ENCODE measurements at places on chromosomes 1 and 21.
A peak's percentile ranks its signal among the peaks of the same experiment; 100 is the strongest.

GRCh38 chr1:12056331-12056841 is 6.7 kb upstream of the TNFRSF8 start:
- DNase-seq, result no peak

DNA sequence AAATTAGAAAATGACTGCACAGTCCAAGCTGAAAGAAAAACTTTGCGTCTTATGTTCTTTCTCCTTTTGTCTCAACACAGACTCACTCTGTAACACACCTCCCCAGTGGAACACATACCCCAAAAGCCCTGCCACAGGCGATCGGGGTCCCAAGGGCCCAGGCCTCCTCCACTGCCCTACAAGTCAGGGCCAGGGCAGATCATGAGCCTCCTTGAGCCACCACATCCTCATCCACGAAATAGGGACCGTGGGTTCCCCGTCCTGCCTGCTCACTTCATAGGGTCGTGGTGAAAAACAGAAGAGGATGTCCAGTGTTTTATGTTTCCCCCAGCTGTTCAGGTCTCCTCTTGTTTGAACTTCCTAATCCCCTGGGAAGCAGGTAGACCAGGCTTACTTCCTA is 116.7 kb downstream of the KCNN3 start:
- no peak for DNase-seq

GRCh38 chr1:166590161-166590560 is 249.1 kb upstream of the POGK start:
- no peak for DNase-seq

- DNase-seq, result peak; percentile 89
Observed at GRCh38 chr21:37435120-37435519, 68.5 kb downstream of the DYRK1A start.

DNA sequence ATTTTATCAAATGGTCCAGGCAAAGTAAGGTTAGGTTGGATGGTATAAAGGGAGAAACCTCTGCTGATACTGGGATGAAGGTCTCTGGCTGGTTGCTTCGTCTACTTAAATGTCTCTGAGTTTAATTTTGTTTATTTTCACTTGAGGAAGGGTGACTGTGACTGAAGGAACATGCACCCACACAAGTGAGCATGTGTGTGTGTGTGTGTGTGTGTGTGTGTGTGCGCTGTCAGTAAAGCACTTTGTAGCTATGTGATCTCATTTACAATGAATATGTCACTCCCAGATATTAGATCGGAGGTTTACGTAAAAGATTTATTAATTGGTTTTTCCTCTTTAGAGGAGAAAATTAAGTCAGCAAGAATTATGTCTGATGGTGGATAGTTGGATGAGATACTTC is 4.4 kb downstream of the FOXD2 start:
- DNase-seq, result no peak
